Transverse colon (tissue), 4 donors: ENCODE measurements at places on chromosomes 6 and 20.

DNA sequence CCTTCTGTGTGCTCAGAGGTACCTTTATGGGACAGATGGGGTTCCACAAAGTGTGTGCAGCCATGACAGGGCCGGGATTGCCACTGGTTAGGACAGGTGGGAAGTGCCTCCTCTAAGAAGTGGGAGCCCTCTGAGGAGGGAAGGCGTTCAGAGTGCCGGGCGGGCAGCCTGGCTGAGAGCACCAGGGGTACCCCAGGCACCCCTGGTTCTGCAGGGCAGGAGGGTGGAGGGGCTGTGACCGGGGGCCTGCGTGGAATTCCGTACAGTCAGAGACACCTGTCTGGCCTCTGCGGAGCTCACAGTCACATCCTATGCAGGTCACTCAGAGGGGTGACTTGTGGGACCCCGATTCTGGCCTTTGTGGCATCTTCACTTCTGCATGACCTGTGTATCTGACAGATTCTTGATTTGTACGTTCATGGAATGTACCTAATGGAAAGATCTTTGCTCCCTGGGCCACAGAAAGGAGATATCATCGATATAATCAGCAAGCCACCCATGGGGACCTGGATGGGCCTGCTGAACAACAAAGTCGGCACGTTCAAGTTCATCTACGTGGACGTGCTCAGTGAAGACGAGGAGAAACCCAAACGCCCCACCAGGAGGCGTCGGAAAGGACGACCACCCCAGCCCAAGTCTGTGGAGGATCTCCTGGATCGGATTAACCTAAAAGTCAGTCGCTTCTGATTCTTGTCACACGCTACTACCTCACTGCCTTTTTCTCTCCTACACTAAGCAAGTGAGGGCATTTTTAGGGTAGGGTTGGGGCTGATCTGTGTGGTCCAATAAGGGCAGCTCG lies 190.9 kb downstream of the SASH1 start:
- DNase-seq, result no peak

DNA sequence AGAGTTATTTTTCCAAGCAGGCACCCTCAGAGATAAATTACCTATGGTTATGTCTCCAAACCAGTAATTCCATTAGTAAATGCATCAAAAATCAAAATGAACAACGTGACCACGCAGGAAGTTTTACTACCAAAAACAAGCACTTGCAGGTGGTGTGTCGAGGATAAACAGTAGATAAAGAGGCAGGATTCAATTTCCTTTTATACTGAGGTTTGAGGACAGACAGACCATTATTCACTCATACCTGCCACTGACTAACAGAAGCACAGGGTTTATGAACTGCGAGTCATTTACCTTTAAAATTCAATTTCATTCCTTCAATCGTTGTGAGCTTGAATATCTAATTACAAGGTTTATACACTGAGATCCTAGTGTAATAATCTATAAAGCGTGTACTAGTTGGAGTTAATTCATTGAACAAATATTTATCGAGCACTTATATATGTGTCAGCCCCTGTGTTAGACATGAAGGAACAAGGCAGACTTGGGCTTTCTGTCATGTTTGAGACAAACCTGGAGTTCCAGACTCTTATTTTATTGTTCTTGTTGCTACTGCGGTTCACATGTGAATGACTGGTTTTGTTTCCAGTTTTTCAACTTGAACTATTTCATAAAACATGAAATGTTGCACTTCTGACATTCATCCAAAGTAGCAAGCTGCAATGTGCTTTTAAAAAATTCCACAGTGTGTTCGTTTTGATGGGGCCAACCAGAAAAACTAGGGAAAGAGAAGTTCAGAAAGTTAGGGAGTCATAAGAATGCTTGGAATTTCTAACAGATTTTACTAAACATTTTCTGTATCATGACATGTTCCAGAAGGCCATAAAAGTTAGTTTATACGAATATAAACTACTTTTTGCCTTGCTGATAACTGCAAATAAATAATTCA lies 205.6 kb downstream of the UST start:
- DNase-seq, result no peak

- DNase-seq, result no peak
Measured at GRCh38 chr6:4635666-4636065, 140.5 kb upstream of the CDYL start.

DNA sequence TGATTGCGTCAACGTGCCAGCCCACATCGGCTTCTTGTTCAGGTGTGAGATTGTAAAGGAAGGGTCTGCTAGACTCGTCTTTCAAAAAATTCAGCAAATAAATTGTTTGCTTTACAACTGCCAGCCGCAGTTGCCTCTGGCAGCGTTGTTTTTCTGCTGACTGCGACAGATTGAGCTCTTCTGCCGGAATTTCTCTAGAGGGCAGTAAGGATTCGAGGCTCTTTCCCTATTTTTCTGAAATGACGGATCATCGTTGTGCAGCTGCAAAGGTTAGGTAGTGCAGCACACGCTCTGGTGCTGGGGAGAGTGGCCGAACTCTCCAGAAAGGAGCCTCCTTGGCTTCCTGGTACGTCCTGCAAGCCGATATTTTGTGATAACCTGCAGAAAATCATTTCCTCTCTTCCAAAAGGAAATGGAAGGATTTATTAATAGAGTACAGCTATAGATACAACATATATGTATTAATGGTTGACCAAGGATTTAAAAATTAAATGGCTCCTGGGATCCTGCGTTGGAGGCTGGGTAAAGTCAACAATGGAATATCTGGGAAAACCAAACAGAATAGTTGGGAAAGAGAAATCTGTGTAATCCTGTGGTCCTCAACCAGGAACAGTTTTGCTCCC lies 121.9 kb upstream of the ZFP64 start:
- no peak for DNase-seq

DNA sequence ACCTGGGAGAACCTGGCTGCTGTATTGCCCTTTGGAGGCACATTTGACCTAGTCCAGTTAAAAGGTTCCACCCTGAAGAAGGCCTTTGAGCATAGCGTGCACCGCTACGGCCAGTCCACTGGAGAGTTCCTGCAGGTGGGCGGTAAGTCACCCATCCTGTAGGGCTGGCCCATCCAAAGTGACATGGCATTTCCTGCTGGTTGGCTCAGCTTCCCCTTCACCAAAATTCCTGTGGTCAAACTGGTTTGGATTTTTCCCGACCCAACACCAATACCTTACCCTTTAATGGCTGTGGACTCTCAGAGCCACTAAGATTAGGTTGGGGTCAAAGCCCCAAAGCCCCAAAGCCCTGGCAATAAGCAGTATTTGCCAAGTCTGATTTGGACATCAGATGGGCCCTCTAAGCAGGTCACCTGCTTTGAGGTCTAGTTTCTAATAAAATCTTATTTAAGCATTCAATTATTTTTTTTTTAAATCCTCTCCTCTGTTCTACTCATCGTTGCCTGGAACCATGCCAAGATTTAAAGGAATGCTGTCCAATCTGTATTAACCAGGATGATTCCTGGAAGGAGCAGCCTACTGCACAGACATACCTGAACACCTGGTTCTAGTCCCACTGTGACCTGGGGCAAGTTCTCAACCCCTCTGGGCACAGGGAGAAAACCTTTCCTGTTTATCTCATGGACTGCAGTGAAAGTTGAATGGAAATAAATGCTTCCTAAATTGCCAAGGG lies 40.8 kb downstream of the NT5E start:
- DNase-seq, result no peak

GRCh38 chr6:16548121-16548520 lies 213.1 kb downstream of the ATXN1 start:
- DNase-seq, result no peak

- peak; percentile 84 for DNase-seq
Measured at GRCh38 chr6:35487658-35488516, 9.0 kb downstream of the TEAD3 start.

DNA sequence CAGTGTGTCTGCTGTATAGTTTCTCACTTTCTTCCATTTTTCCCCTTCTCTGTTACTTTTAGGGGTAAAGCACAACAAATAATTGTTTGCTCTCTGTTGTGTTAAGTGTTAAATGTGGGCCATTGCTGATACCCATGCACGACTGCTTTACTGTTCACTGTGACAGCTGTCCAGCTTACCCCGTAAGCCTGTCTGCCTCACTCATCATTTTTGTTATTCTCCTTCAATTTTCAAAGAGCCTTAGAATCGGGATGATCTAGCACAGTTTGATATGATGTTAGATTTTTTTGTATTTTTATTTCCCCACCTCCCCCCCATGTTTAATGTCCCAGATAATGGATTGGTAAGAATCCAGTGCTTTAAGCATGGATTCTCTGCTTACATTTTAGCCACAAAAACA lies 41.2 kb upstream of the MLIP start:
- no peak for DNase-seq

DNA sequence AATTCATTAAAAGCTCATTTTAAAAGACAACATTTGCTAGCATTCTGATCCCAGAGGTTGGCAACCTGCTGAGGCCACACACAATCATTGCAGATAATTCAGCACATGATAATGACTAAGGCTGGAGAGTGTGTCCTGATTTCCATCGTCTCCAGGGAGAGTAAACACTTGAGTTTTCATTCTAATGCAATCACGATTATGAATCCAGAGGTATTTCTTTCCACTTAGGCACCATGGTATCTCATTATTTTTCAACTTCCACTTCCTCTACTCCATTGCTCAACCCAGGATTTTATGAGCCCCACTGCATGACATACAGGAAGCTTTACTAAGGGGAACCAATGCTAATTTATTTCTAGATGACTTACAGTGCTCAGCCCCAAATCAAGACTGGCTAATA lies 273.8 kb upstream of the AGPAT4 start:
- no peak for DNase-seq
